Activated CD4-positive, CD25-positive, alpha-beta regulatory T cell (primary cell): ENCODE measurements at places on chromosomes 7 and 10.

DNA sequence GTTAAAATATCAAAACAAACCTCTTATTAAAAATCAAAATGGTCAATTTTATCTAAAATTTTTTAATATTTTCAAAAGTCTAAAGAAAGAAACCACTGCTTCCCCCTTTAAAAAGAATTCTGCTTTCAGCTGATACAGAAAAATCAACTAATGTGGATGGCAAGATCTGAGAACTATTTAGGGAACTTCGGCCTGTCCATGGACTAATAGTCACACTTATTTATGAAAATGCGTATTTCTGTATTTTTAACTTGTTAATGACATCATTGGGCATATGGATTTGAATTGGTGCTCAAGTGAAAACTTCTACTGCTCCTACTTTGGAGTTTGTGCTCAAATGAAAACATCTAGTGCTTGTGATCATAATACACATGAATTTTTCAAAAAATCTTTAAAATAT lies 31.9 kb downstream of the RNLS start:
- no peak for DNase-seq

DNA sequence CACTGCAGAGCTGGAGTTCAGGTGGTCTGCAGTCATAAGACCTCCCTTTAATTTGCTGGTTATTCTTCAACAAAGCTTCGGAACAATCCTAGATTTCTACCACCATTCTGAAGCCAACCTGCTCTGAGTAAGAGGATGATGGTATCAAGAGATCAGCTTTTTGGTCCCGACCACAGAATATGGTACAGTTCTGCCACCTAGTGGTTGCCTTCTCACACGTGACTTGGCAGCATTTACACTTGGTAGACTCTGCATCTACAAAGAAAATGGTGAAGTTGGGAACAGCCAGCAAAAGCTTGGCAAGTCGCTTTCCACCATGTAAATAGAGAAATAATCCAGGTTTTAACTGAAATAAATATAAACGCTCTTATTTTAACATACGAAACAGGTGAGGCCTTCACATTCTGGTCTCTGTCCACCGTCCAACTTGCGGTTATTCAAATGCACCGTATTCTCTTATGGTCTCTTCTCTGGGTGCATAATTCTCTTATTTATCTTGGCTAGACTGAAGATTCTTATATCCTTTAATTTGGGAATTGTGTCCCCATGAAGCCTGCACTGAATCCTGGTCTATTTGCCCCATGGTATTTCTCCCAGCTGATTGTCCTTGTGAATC lies 173.9 kb upstream of the GRM3 start:
- DNase-seq, result no peak

DNA sequence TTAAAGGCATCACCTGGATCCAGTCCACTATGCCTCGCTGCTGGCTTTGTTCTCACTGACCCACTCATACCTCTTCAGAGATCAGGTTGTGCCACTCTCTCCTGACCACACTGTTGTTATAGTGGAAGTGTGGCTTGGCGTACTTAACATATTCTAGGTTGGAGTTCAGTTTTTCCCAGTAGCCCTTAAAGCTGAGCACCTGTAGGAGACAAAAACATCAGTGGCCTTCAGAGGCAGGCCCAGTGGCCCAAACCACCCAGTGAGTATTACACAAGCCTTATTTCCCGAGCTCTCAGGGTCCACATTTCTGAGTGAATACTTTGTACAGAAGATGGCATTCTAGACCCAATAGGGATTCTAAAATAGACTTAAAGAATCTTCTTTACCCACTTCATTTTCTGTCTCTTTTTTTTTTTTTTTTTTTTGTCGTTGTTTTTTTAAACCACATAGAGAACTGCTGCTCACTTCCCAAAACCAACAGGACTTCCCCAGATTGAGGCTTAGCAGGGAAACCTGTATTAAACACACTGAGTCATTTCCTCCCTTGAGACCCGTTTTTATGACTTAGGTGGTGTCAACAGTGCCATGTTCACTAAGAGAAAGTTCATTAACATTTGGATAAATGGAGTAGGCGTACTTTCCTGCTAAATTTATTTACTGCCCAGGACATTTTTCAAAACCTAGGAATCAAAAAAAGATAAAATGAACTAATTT lies 85.8 kb downstream of the GSAP start:
- DNase-seq, result no peak

GRCh38 chr7:94557215-94557614 lies 47.6 kb downstream of the CASD1 start:
- DNase-seq, result no peak

GRCh38 chr10:114284346-114285071 lies 45.5 kb downstream of the VWA2 start:
- no peak for DNase-seq

- DNase-seq, result no peak
Observed at GRCh38 chr10:96622013-96622787, 35.4 kb upstream of the TM9SF3 start.

- no peak for DNase-seq
Observed at GRCh38 chr7:30163231-30163894, 28.6 kb downstream of the MTURN start.

DNA sequence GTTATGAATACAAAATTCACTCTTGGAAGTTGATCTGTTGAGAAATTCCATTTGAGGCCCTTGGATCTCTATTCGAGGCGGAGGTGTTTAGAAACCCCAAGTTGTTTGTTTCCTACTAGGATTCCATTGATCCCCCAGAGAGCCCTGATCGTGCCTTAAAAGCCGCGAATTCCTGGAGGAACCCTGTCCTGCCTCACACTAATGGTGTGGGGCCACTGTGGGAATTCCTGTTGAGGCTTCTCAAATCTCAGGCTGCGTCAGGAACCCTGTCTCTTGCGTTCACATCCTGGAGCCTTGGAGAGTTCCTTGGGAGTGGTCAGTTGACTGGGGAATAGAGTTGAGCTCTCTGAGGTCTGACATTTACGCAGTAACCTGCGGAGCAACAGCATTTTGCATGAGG lies 1.2 kb downstream of the CFAP69 start:
- DNase-seq, result no peak

GRCh38 chr7:50564640-50565558 lies at the start of gene DDC:
DDC (minus strand) TSS chr7:50565405; CDS start chr7:50544085, 21,320 bp downstream.
- DNase-seq, result no peak

DNA sequence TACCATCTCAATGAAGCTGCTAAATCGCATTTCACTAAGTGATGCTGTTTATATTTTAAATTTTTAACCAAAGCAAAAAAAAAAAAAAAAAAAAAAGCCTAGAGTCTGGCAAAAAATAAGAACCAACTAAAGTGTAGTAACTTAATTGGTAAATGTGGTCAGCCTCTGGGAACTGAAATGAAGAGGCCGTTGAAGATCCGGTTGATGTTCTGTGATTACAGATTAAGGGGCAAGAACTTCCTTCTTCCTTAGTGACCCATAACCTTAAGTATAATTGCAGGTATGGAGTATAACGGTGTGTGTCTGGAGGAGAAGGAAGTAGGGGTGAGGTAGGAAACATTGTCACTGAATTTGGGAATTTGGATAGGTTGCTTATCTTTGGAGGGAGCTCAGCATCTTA lies 7.7 kb upstream of the SRGN start:
- no peak for DNase-seq

GRCh38 chr10:124262234-124262865 lies 156.4 kb downstream of the OAT start:
- no peak for DNase-seq

DNA sequence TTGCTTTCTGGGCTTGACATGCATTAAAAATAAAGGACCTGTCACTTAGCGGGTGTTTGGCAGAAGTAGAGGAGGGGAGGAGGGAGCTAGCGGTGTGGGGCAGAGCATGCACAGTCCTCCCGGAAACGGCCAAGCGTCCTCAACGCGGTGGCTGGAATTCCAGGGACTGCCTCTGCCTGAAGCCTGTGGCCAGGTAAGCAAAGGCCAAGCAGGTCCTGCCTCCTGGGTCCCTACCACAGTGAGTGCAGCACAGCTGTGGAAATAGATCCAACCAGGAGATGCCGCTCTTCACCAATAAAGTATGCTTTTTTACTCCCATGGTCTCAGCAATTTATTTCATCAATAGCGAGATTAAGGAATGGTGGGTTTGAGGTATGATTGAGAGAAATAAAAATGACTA lies 323.4 kb downstream of the WDR37 start:
- no peak for DNase-seq

DNA sequence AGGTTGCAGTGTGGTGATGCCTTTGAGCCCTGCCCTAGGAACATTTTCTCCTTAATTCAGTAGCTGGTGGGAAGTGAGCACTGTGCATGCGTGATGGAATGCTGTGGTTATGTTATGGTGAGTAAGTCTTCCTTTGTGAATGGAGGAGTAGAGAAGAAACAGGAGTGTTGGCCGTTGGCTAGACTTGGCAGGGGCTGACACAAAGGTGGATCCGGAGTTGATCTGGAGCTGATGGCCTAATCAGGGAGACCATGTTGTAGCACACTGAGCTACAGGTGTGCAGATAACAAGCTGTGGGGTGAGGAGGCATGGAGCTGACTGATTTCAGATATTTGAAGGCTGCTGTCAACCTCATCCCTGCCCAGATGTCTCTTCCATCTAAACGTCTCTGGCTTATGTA lies 122.3 kb downstream of the CNNM2 start:
- no peak for DNase-seq

GRCh38 chr10:49252313-49253034 lies 46.5 kb upstream of the C10orf71 start:
- no peak for DNase-seq

- DNase-seq, result no peak
Observed at GRCh38 chr7:8068892-8069686, 100.5 kb downstream of the GLCCI1 start.

DNA sequence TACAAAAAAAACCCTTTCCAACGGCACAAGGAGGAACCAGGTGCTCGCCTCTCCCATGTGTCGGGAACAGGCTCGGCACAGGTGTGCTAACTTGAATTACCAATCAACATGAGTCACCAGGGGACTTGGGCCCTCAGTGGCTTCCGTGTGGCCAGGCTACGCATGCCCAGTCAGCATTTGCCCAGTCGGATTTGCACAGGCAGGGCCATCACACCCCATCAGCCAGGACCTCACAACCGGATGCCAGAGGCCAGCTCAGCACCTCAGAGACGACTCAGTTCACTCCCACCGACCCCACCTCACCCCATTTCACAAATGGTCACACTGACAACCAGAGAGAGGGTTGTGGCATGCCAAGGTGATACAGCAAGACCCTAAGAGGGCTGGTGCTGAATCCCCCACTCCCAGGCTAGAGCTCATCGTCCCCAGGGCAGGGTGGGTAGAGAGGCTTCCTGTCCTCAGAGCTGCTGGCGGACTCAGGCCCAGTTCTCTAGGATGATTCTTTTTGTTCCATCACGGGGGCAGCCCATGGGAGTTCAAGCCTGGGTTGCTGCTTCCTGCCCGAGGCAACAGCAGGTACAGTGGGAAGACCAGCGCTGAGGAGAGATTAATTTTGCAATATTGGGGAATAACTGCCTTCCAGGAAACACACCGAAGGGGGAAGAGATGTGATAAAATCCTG lies 13.6 kb downstream of the ANXA11 start:
- no peak for DNase-seq

DNA sequence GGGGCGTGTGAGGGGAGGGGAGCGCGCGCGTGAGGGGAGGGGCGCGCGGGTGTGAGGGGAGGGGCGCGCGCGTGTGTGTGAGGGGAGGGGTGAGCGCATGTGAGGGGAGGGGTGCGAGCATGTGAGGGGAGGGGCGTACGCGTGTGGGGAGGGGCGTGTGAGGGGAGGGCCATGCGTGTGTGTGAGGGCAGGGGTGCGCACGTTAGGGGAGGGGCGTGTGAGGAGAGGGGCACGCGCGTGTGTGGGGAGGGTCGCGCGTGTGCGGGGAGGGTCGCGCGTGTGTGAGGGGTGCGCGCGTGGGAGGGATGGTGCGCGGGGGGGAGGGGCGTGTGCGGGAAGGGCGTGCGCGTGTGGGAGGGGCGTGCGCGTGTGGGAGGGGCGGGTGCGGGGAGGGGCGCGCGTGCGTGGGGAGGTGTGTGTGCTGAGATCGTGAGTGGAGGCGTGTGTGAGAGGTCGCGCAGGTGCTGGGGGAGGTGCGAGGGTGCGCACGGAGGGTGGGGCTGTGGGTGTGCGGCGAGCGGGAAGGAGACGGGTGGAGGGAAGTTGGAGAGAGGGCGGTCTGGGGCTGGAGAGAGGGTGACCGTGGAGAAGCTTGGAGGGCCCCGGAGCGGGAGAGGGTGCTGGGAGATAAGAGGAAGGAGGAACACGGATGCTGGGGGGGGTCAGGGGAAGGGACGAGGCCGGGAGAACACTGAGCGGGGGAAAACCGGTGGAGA lies 19.7 kb downstream of the MXI1 start:
- DNase-seq, result peak; percentile 66

DNA sequence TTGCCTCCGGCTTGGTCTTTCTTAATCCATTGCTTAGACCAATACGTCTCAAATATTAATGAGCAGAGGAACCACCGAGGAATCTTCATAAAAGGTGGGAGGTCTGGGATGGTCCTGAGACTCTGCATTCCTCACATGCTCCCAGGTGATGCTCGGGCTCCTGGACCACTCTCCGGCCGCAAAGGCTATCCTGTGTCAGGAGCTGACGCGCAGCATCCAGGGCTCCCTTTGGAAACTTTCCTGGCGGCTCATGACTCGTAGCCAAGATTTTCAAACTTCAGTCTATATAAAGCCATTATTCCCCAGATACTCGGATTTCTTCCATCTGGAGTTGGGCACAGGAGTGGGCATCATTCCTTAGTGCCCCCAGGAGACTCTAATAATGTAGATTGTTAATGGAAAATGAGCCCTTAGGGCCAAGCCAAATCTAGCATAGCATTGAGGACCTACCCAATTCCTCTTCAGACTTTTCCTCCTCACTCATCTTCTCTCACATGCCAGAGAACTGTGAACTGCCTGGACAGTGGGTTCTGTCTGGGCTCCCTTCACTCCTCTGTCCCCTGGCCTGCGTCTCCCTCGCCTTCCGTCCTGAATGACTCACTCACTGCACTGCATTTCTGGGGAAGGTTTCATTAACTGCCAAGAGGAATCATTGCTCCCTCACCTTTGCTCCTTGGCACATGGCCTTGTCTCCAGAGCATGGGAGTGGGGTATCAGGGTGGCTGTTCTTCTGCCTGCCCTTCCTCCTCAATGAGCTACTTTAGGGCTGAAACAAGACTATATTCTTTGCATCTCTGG lies 89.3 kb downstream of the MKI67 start:
- no peak for DNase-seq

- DNase-seq, result no peak
Observed at GRCh38 chr10:95745501-95745900, 10.5 kb upstream of the ENTPD1 start.

- no peak for DNase-seq
Observed at GRCh38 chr10:116893686-116894037, 44.4 kb downstream of the ENO4 start.

GRCh38 chr7:30464231-30464671 lies 14.3 kb downstream of the NOD1 start:
- DNase-seq, result no peak

DNA sequence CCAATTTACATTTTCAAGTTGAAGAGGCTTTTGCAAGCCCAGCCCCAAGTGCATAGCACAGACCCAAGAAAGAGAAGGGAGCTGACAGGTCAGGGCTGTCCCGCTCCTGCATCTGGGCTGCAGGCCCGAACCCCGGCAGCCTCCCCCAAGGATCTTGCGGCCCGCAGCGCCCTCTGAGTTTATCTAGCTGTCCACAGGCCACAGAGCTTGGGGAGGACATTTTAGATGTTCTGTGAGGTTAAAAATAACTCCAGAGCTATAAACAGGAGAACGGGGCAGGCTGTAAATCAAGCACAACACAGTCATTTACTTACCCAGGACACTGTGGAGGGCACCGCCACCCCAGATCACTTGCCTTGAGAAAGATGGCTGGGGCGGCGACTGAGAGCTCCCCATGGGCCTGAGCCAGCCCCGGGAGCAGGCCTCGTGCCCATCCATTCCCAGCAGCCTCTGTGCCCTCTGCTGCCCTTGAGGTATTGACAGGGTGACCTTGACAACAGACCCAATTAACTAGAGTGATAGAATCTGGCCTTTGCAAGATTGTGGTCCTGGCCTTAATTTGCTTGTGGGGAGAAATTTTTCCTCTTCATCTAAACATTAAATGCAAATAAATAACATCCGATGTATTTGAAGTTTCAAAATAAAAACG lies 563.0 kb downstream of the TCERG1L start:
- no peak for DNase-seq
